Kidney capillary endothelial cell (primary cell): ENCODE measurements at places on chromosomes 7 and 10.

DNA sequence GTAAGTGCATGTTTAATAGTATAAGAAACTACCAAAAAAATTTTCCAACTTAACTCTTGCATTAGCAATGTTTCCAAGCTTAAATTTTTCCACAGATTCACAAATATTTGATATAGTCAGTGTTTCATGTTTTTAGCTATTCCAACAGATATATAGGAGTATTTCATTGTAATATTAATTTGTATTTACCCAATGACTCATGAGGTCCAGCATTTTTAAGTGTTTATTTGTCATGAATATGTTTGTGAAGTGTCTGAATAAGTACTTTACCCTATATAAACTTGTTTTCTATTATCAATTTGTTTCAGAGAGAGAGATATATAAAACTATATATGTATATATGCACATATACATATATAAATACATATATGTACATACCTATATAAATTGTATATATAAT lies 71.0 kb downstream of the SEMA3D start:
- DNase-seq = no peak

GRCh38 chr7:83879063-83879462 lies 230.1 kb upstream of the SEMA3E start:
- DNase-seq = no peak

DNA sequence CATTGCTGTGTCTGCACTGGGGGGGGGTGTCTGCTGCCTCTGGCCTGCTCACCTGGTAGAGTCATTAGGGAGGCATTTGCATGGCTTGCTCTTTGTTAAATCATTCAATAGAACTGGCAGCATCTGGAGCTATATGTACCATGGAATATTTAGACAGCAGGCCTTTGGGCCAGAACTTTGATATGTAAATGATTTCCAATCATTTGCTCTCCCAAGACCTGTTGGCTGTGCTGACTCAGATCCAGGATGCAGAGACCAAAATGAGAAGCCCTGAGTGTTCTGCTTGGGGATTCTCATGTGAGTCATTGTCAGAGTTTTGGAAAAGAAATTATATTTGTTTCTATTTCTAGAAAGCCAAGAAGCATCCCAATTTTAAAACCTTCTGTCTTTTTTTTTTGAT lies 257.6 kb upstream of the IGFBP3 start:
- DNase-seq = no peak

- DNase-seq = no peak
Measured at GRCh38 chr7:101137651-101138212, 10.8 kb downstream of the SERPINE1 start.
